ENCODE measurements at places on chromosomes 7 and 10.

GRCh38 chr7:155884225-155885166 is 72.2 kb upstream of the SHH start:
- DNase-seq = no peak

DNA sequence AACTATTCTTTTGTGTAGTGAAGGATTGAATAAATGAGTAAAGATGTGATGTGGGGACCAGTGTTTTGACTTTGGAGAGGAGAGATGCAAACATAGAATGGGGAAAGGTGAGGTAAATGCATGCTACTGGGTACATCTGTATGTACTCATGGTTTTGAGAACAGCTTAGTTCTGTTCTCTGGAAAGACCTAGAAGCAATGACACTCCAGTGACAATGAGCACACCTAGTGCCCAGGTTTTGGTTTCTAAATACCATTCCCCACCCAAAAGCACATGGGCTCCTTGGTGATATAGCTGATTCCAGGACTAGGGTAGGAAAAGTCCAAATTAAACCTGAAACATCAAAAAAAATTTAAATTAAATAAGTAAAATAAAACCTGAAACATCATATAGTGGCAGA is 22.6 kb upstream of the HSPA12A start:
- DNase-seq = no peak

GRCh38 chr10:6120691-6121090 is 31.9 kb downstream of the RBM17 start:
- DNase-seq = no peak

DNA sequence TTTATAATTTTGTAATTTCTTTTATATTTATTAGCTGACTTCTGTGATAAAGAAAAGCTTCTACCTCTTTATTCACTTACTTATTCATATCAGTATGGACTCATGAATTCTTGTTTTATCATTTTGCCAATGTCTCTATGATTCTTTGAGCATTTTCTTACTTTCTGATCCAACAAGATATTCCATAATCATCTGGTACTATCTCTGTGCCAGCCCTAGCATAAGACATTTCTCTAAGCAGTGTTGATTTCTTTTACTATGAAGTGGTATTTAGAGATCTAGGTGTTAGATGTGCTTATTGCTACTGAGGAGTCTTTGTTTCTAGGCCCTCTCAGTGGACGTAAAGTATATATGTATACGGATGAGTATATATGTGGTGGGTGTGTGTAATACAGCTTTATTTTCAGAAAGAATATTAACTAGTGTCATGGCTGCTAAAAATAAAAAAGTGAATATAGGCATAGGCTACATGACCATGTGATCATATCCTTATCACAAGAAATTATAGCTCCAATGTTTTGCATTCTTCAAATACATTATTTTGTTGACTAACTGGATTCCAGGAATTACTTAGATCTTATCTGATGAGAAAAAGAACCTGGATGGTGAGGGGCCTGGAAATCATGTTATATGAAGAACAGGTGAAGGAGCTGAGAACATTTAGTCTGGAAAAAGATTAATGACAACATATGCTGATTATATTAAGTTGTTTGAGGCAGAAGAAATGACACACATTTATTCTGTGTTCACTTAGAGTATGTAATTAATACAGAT is 13.1 kb downstream of the PHTF2 start:
- DNase-seq = no peak
